ENCODE measurements at places on chromosomes 16 and 17. TPM values are rescaled to one million over a fixed set of nuclear protein-coding genes. Genes with fewer than 3 reads are reported as not detected.

Gene RBFOX1
- not detected for polyA plus RNA-seq

Gene CNTNAP1
- 62.9 TPM for polyA plus RNA-seq

Gene USP36
- 19.2 TPM for polyA plus RNA-seq

Gene CDH1
- 0.06 TPM for polyA plus RNA-seq

Gene P2RX1
- 0.05 TPM for polyA plus RNA-seq

Gene TBC1D28
- not detected for polyA plus RNA-seq

Gene COPZ2
- polyA plus RNA-seq = 107 TPM
